ENCODE measurements at places on chromosomes 3 and 15. TPM values are rescaled to one million over a fixed set of nuclear protein-coding genes. Genes with fewer than 3 reads are reported as not detected.

GRCh38 chr3:64291956-64292355 is 66.7 kb upstream of the PRICKLE2 start:
- DNase-seq: no peak

Gene CHRD
- not detected for total RNA-seq

GRCh38 chr3:169493521-169494141 is 169.9 kb downstream of the MECOM start:
- no peak for DNase-seq

Gene PAQR5
- total RNA-seq: not detected

DNA sequence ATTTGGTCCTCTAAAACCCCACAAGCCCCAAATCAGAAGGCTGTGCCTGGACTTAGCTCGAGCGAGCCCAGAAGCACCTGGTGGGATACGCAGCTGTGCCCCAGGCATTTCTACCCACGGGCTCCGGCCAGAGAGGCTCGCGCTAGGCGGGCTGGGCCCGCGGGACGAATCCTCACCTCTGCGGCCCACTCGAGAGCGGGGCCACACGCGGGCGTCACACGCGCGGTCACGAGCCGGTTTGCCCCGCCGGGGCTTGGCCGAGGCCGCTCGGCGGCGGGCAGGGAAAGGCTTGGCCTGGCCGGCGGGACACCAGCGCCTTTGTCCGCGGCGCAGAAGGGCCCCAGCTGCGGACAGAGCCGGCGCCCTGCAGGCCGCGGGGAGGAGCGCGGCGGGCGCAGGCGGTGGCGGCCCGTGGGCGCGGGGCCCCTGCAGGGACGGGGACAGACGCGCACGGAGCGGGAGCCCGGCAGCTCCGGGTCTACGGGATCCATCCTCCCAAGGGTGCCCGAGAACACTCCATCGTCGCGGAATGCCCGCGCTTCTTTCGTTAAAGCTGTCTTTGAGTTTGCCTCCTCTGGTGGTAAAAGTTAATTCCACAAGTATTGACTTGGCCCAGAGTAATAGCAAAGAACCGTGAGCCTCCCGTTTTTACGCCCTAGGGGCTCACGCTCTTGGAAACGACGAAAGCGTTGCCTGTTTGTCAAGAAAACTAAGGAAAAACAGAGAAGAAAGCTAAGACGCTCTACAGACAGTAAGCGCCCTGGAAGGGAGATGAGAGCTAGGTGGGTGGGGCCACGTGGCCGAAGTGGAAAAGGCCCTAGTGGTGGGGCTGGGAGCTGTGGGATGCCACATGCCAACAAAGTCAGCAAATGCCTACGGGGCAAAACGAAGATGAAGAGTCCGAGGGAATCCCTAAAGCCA is 26.4 kb downstream of the TYRO3 start:
- no peak for DNase-seq

DNA sequence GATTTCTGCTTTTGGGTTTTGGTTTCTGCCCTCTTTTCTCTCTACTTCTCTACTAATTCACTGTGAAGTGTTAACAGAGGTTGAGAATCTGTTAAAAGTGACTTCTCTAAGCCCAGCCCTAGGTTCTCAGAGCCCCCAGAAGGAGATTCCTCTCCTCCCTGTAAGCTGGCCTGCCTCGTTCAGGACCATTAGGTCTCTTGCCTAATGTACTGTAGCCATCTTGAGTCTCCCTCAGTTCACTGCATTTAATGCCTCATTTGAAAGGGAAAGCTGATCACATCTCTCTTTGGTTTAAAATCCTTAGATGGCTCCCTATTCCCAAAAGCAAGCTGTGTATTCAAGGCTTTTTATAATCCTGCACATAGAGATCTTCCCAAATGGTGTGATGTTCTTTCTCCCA is 16.3 kb downstream of the RTP1 start:
- no peak for DNase-seq

GRCh38 chr15:89888214-89888804 is 5.5 kb downstream of the AP3S2 start:
- DNase-seq: no peak

GRCh38 chr15:25712961-25713355 is 150.2 kb downstream of the ATP10A start:
- DNase-seq: no peak

DNA sequence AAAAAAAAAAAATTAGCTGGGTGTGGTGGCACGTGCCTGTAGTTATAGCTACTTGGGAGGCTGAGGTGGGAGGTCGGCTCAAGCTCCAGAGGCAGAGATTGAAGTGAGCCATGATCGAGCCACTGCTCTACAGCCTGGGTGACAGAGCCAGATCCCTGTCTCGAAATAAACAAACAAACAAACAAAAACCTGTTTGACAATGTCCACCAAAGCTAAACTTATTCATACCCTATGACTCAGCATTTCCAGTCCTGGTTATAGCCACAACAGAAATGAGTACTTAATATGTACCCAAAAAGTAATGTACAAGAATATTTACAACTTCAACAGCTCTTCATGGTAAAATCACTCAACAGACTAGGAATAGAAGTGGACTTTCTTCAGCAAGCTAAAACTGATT is 31.1 kb downstream of the SERP1 start:
- DNase-seq: no peak

Gene TTC14
- 184 TPM for total RNA-seq

GRCh38 chr15:74804935-74805334 is 7.7 kb upstream of the LMAN1L start:
- no peak for DNase-seq

DNA sequence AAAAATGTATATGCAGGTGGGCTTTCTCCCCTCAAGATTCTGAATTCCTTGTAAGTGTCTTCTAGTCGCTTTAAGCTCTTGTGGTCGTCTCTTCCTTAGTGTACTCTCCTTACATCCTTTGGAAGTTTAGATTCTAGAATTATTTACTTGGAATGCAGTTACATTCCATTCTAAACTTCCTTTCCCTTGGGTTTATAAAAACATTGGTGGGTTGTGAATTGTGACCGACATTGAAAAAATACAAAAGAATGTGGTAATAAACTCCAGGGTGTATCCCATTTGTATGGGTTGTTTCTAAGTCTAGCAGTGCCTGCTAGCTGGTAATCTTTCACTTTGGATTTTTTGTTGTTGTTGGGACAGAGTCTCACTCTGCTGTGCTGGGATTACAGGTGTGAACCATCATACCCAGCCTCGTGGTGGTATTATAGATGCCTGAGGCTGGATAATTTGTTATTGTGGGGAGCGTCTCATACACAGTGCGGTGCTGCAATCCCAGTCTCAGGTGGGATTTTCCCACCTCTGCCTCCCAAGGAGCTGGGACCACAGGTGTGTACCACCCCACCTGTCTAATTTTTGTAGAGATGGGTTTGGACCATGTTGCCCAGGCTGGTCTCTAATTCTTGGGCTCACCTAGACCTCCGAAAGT is 9.1 kb downstream of the CHD2 start:
- DNase-seq: no peak

Gene FHIT
- 15.5 TPM for total RNA-seq

DNA sequence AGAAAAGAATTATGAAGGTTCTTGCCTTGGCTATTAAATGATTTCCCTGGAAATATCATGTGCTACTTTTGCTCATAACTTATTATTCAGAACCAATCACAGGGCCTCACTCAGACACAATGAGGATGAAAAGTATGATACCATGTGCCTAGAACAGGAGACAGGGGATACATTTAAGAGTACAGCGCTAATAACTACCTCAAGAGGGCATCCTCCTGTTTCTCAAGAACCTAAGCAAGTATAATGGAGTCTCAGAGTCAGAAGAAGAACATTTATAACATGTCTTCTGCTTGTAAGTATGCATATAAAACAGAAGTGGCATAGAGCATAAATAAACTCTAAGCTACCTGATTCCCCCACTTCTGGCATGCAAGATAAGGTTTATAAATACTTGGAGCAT is 125.4 kb upstream of the MME start:
- peak; percentile 4 for DNase-seq

Gene ZPLD1
- total RNA-seq: not detected

- DNase-seq: no peak
These were observed 74.0 kb upstream of the TERB2 start for GRCh38 chr15:44882499-44882968.

- DNase-seq: no peak
These were observed at the start of gene ONECUT1 for GRCh38 chr15:52790169-52790708. TSS of gene ONECUT1 (minus strand) at chr15:52790336. CDS start at chr15:52789884, 452 bp downstream.

Gene ZNF717
- total RNA-seq: 19.0 TPM

- DNase-seq: no peak
These were observed 55.8 kb downstream of the TBL1XR1 start for GRCh38 chr3:177141471-177141870.

- no peak for DNase-seq
These were observed 26.5 kb downstream of the TM4SF18 start for GRCh38 chr3:149306751-149307434.

DNA sequence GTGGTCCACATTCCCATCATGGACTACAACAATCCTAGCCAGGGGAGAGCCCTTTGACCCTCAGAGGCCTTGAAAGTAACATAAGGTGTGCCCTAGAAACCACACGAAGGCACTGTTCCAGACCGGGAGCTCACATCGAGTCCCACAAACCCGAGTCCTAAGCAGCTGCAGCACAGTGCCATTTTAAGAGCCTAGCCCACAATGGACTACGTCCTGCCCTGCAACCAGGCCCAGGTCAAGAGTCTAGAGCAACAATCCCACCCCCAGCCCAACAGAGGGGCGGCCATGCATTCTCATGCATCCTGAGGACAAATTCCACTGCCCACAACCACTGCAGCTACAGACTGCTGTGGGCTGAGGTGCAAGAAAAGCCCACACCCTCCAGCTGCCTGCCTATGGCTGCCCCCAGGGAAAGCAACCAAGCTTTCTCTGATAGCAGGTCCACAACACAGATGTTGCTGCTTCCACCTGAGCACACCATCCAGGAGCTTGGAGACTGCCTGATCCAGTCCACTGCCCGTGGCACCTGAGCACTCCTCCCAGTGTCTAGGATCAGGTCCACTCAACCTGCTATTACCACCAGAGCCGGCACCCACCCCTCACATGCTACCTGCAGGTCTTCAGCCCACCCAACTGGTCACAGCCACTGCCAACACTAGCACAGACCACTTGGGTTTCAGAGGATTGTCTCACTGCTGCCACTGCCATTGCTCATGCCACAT is 56.8 kb downstream of the IGSF11 start:
- no peak for DNase-seq

Gene CNTN4
- not detected for total RNA-seq

GRCh38 chr3:4162096-4162495 is 141.1 kb upstream of the SETMAR start:
- DNase-seq: no peak

DNA sequence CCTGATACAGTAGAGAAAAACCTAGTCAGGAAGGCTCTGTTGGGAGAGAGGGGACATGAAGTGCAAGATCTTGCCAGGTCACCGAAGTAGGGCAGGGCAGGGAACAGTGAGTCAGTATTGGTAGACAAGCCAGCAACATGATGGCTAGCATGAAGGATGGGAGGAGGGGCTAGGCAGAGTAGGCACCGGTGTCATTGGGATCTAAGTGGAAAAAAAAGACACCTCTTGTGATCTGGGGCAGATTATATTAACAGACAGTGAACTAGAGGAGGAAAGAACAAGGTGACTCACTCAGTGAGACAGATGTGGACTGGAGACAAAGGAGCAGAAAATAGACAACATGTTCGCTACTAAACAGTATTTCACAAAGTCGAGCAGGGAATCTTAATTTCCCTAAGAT is 149.2 kb upstream of the SLC24A5 start:
- no peak for DNase-seq

Gene SNX1
- total RNA-seq: 133 TPM

GRCh38 chr15:57288926-57289580 is 87.3 kb upstream of the CGNL1 start:
- no peak for DNase-seq

GRCh38 chr3:14283092-14283812 is 104.6 kb downstream of the LSM3 start:
- DNase-seq: no peak

DNA sequence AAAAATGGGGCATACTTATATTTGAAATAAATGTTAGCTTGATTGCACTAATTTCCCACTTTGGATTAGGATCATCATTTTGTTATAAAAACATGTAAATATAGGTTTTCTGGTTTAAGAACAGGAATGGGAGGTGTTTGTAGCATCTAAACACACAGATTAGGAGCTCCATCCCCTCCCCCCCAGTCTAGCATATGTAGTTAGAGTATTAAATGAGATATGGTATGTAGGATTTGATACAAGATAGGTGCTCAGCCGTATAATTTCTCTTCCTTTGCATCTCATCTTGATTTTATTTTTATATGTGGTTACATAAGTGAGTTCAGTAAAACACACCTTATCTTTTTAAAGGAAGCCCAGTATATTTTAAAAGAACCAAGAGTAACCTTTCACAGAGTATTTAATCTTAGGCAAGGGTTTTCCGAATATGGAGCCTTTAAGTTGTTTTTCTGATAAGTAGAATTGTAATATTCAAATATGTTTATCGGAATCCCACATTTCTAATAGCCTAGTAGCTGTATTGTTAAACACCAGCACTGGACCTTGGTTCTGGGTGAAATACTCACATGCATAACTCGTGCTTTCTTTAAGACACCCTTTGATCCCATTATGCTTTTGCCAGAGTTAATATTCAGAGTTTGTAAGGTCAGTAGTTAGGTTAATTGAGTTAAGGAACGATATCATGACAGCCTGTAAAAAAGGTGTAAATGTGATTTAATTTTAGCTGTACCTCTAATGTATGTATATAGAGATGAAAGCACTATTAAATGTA is 2.3 kb downstream of the SLC25A36 start:
- no peak for DNase-seq

DNA sequence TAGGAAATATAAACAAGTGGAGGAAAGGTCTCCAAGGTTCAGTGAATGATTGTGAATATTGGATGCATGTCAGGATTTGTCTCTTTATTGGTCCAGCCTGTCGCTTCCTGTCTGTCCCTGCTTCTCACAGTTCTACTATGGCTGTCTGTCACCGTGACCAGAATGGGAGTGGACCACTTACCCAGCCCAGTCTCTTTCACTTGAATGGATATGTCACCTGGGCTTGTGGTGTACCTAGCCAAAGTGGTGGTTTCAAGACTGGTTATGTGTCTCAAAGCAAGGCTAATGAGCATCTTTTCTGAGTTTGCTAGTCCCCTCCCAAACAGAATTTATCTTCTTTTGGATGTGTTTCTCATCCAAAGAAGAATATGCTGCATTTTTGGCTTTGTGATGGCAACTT is 231.7 kb downstream of the PTPRG start:
- no peak for DNase-seq

Gene FBXO40
- not detected for total RNA-seq

- DNase-seq: no peak
These were observed 28.4 kb downstream of the THSD4 start for GRCh38 chr15:71143373-71144310.

Data from naive thymus-derived CD8-positive, alpha-beta T cell (primary cell).